ENCODE measurements at places on chromosomes 4 and X.

DNA sequence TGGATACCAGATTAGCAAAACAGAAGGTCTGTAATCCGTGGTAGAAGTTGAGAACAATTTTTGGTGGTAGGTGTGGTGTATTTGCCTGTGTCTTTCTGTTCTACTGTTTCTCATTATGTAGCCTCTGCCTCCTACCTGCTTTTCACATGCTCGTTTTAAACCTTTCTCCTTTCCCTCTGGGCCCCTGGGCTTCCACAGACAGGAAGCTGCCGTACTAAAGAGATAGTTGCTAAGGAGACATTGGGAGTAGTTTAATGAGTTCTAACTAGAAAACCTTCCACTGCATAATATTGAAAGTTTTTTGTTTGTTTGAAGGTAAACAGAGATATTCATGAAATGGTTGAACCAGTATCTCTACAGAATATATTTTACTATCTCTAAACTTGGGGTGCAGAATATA is 107.8 kb downstream of the STOX2 start:
- no peak for DNase-seq

DNA sequence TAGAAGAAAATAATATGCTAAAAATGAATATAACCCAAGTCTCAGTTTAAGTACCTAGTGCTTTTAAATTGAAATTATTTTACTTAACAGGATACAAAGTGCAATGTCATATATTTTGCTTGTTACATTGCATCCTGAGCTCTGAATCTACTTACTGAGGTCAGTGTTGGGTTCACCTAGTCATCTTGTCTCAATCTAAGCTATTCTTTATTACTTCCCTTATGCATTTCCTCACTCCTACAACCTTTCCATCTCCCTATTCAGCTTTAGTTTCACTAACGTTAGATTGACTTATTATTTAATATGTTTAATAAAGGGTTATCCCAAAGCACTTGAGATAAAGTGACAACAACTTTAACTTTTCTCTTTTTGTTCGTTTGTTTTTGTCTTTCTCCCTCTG is 483.7 kb downstream of the FSTL5 start:
- no peak for DNase-seq

GRCh38 chr4:160716551-160716950 is 1447.2 kb downstream of the FSTL5 start:
- DNase-seq: no peak

DNA sequence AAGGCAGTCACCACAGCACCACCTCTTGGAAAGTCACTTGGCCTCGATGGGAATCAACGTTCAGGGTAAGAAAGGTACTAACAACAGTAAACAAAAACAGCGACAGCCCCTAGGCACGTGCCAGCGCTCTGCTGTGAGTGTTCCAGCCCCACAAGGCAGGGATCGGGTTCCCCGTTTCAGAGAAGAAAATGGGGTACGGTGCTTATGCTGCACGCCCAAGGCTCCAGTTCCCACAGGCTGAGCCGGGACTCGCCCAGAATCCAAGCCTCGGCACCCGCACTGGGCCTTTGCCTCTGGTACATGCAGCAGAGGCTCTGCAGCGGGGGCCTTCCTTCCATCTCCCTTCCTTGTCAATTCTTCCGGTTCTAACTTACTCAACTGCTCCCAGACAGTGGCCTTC is 37.3 kb downstream of the WDR1 start:
- no peak for DNase-seq
